ENCODE measurements at places on chromosomes 4 and X. TPM values are rescaled to one million over a fixed set of nuclear protein-coding genes. Genes with fewer than 3 reads are reported as not detected.
A peak's percentile ranks its signal among the peaks of the same experiment; 100 is the strongest.

GRCh38 chrX:153900831-153901752, 3.4 kb upstream of the AVPR2 start:
- DNase-seq, result peak; percentile 35

GRCh38 chr4:182805321-182805720, 111.9 kb downstream of the DCTD start:
- no peak for DNase-seq

GRCh38 chr4:57119054-57119651, 9.0 kb upstream of the IGFBP7 start:
- no peak for DNase-seq

GRCh38 chr4:73499996-73500765, 18.6 kb downstream of the AFM start:
- DNase-seq, result no peak

GRCh38 chr4:18961266-18961665, 939.7 kb upstream of the LCORL start:
- no peak for DNase-seq

DNA sequence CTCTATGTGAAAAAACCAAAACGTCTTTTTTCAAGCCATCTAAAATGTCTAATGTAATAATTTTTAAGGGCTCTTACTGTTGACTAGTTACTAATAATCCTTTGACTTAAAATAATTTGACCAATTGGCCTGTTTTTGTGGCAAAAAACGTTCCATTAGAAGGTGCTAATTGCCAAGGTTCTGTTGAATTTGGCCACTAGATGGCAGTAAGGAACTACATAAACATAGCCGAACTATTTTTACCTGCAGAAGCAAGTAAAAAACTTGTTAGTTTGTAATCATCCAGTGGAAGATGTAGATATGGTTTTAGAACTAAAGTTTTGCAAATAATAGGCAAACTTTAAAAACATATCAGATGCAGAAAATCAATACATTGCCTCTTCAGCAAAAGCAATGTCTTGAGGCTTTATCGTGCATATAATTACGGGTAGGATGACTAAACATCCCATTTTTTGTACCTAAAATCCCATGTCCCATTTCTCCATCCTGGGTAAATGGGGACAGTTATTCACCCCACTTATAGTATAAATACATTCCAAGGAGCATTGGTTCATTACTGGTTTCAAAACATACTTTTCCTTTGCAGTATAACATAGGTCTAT, 57.6 kb downstream of the PROM1 start:
- no peak for DNase-seq

DNA sequence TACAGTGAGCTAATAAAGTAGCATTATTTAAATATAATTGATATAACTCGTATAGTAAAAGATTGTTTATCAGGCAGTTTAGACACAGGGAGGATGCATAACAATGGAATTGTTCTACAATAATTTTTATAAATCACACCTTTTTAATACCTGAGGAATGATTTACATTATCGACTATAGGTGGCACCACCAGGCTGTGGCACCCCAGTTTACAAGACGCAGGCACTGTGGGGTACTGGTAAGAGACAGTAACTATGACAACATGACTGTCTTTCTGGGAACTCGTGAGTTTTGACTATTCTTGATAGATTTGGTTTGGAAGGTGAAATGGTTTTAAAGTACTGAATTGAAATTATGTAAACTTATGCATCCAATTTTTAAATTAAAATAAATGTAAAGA, 27.1 kb upstream of the STBD1 start:
- DNase-seq, result no peak

DNA sequence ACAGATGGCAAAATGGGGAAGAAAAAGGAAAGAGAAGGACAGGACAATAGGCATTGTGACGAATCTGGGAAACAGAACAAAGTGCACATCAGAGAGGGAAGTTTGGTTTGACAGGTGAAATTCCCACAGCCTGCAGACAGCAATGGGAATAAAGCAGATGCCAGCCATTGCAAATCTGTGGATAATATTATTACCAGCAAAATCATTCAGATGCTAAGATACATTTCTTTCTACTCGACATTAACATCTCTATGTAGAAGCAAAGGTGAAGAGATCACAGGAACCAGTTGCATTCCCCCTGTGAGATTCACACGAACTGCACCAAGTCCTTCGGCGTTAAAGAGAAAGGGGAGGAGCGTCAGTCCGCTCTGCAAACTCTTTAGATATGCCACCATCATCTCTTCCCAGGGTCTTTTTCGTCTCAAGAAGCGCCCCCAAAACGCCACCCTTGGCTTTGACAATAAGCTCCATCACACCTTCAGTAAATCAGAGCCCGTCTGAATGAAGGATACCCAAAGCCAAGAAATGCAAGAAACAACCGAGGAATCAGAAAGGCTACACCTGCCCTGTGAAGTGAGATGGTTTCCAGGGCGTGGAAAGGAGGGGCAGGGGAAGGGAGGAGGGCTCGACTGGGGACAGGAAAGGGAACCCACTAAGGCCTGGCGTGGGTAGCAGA, 1.9 kb downstream of the NEUROG2 start:
- no peak for DNase-seq

GRCh38 chr4:55027596-55027995, 97.8 kb downstream of the KDR start:
- DNase-seq, result no peak

GRCh38 chr4:86919561-86920223, 15.1 kb upstream of the AFF1 start:
- no peak for DNase-seq

GRCh38 chr4:13539047-13539618, 5.2 kb downstream of the NKX3-2 start:
- DNase-seq, result no peak

DNA sequence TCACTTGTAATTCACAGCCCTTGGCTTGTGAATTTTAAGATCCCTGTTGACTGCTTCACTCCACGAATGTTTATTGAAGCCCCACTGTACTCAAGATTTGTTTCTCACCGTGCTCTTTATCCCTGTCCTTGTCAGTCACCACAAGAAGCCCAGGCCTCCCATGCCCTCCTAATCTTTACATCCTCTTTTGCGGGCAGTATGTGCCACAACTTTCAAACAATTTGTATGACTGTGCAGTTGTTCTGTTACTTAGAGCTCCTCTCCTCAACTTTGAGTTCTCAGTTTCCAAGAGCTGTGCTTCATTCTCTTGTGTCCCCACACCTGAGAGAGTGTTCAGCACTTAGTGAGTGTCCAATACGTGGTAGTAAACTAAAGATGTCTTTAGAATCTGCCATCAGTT, 467.7 kb downstream of the NKX6-1 start:
- DNase-seq, result no peak

- DNase-seq, result no peak
Observed at GRCh38 chr4:23889814-23890341, at the start of gene PPARGC1A. PPARGC1A (minus strand) TSS chr4:23890047; CDS start chr4:23889957, 90 bp downstream.

DNA sequence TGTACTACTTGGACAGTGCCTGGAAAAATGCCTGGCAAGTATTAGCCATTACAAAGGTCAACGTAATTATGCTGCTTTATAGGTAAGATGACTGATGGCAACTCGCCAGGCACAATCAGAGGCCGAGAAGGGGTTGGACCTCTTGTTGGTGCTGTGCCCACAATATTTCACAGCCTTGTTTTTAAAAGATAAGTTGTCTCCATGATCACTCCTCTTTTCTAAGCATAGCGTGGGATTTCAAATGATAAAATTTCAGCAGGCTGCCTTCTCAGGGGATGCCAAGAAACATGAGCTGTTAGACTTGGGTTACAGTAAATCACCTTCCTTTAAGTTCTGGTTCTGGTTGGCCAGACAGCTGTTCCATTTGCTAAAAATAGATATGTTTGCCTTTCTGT, 26.9 kb downstream of the HOPX start:
- DNase-seq, result no peak

GRCh38 chr4:68736813-68737212, 66.4 kb upstream of the UGT2B15 start:
- no peak for DNase-seq

- no peak for DNase-seq
Observed at GRCh38 chr4:1975391-1975801, 33.4 kb downstream of the NELFA start.

GRCh38 chrX:25337841-25338240, 322.1 kb upstream of the ARX start:
- DNase-seq, result no peak

DNA sequence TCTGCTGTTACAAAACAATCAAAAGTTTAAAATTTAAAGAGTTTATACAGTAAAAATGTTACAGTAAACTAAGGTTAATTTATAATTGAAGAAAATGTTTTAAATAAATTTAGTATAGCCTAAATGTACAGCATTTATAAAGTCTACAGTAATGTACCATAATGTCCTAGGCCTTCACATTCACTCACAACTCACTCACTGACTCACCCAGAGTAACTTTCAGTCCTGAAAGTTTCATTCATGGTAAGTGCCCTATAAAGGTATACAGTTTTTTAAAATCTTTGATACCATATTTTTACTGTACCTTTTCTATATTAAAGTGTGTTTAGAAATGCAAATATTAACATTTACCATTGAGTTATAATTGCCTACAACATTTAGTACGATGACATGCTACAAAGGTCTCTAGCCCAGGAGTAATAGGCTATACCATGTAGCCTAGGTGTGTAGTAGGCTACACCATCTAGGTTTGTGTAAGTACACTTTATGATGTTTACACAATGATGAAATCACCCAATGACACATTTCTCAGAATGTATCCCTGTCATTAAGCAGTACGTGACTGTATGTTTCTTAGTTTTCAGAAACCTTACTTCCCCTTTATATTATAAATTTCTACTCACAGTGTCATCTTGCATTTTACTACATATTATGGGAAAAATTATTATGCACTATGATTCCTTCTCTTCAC, 320.8 kb downstream of the ADAM29 start:
- DNase-seq, result no peak

DNA sequence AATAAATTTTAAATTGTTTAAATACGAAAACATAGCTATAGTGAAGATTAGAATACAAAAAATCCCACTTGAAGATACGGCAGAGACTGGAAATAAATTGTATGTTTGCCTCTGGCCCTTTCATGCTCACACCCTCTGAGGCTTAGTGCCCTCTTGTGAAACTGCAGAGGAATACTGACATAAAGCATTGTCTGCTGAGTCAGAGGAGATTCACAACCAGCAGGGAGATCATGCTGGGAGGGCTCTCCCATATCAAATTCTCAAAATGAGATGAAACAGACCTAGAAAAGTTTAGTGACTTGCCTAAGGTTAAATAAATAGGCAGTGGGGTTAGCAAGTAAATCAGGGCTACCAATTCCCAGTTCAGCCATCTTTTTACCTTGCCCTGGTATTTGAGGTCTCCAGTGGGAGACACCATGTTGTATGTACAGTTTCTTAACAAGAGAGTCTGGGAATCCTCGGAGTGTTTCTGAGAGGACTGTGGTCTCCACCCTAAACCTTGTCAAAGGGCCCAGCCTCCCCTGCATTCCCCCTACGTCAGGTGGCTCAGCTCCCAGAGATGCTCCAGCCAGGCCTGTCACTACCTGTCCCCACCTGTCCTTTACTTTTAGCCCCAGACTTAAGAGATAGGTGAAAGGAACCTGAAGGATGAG, 581.4 kb upstream of the DIPK2B start:
- no peak for DNase-seq

GRCh38 chrX:19152762-19153161, 30.5 kb upstream of the ADGRG2 start:
- no peak for DNase-seq

- no peak for DNase-seq
Observed at GRCh38 chr4:55435141-55435841, 39.5 kb downstream of the TMEM165 start.

- DNase-seq, result no peak
Observed at GRCh38 chrX:1493877-1494510, 41.3 kb upstream of the ASMTL start.

DNA sequence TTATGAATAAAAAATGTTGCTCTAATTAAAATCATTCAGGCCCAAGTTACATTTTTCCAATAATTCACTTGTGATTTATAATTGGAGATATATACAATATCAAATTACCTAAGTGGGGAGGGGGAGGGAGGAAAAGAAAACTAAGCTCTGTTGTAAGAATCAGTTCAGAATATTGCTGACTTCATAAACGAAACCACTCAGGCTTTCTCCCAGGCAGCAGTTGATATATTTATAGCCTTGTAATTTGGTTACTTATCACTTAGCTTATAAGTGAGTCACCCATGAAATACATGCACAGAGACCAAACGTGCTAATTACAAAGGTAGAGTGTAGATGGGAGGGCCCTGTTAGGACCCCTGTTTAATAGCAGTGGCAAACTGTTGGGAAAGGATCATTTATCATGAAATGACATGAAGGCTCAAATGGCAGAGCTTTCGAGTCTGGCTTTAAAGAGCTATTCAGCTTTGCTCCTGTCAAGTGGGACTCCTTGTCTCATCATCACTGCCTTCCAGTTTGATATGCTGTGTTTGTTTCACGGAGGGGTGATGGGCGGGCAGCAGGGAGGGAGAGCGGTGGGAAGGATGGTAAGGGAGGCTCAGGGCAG, 105.6 kb upstream of the PGRMC2 start:
- no peak for DNase-seq

GRCh38 chrX:116881961-116882360, 419.2 kb upstream of the CT83 start:
- DNase-seq, result no peak

GRCh38 chrX:68372665-68373064, 60.6 kb downstream of the OPHN1 start:
- no peak for DNase-seq

DNA sequence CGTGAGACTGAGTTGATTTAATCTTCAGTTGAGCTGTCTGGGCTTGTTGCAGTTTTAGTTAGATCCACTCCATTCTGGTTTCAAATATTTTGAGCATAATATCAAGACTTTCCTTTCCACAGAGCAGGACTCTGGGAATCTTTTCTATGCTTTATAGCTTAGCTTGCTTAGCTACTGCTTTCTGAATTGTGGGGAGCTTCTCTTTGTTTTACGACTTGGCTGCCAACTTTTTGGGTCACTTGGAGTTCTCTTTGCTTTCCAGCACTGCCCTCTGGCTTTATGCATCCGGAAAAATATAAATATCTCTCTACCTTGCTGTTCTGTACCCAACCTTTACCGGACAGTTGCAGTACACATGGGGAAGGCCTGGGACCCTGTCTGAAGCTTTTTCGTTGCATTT, 292.1 kb downstream of the STIM2 start:
- no peak for DNase-seq

GRCh38 chrX:102957751-102958150, 20.7 kb downstream of the RAB40AL start:
- no peak for DNase-seq

- DNase-seq, result no peak
Observed at GRCh38 chrX:36849407-36849806, 158.8 kb upstream of the FAM47C start.

- no peak for DNase-seq
Observed at GRCh38 chr4:17805580-17806155, 4.9 kb downstream of the DCAF16 start.

- no peak for DNase-seq
Observed at GRCh38 chr4:152887981-152888380, 48.1 kb upstream of the FHDC1 start.

Gene IGFBP7
- 0.22 TPM for total RNA-seq

Gene TLR6
- 6.4 TPM for total RNA-seq

Gene IQSEC2
- total RNA-seq, result 1.9 TPM

Gene MAGEA2
- not detected for total RNA-seq

Gene MAPK10
- 4.8 TPM for total RNA-seq

Gene GABRG1
- not detected for total RNA-seq

Gene DIPK2B
- total RNA-seq, result not detected

Gene CDKL2
- total RNA-seq, result 0.67 TPM

Gene PFKFB1
- 0.42 TPM for total RNA-seq

Gene PLXNB3
- 0.25 TPM for total RNA-seq

Gene ANK2
- 1.2 TPM for total RNA-seq

Gene C1QTNF7
- total RNA-seq, result not detected

Gene ARMCX1
- total RNA-seq, result 0.30 TPM

Gene SSX7
- not detected for total RNA-seq

Gene P2RY4
- not detected for total RNA-seq

Gene CYLC1
- not detected for total RNA-seq

Gene AWAT2
- total RNA-seq, result not detected

Gene RNF128
- total RNA-seq, result not detected

Gene COPS4
- 24.1 TPM for total RNA-seq
